T-helper 2 cell treated with Interferon-gamma antibody and Interleukin-4, amounts not matched to agents 100 ng/mL and 5 ng/mL, for 36 hours (primary cell): ENCODE measurements at places on chromosomes 16 and 17. TPM values are rescaled to one million over a fixed set of nuclear protein-coding genes. Genes with fewer than 3 reads are reported as not detected.

The MEOX1 gene
- total RNA-seq, result 9.0 and 9.3 TPM in 2 replicates

The C17orf107 gene
- total RNA-seq, result 0.20 and 0.27 TPM in 2 replicates

The HOXB5 gene
- 0.07 TPM in 1 of 2 replicates, not detected in the other for total RNA-seq

The GLIS2 gene
- total RNA-seq, result 0.64 and 0.77 TPM in 2 replicates

The RPGRIP1L gene
- 6.0 and 7.2 TPM in 2 replicates for total RNA-seq

The PPM1E gene
- total RNA-seq, result 0.02 and 0.05 TPM in 2 replicates

The TRAPPC1 gene
- total RNA-seq, result 216 and 217 TPM in 2 replicates

The PRPSAP1 gene
- 53.3 and 59.5 TPM in 2 replicates for total RNA-seq

The HBA2 gene
- not detected in 2 replicates for total RNA-seq

The ZFPM1 gene
- 10.8 and 11.5 TPM in 2 replicates for total RNA-seq

The SRL gene
- not detected in 2 replicates for total RNA-seq

The RAB37 gene
- 91.3 and 93.8 TPM in 2 replicates for total RNA-seq

The NXN gene
- total RNA-seq, result 0.52 and 1.0 TPM in 2 replicates

The KLHL10 gene
- total RNA-seq, result 0.07 and 0.09 TPM in 2 replicates

The CHST4 gene
- total RNA-seq, result not detected in 2 replicates

The ATMIN gene
- total RNA-seq, result 26.7 and 28.4 TPM in 2 replicates

The ASIC2 gene
- not detected in 2 replicates for total RNA-seq

The ADAP2 gene
- total RNA-seq, result 0.91 and 1.3 TPM in 2 replicates

The TBC1D28 gene
- total RNA-seq, result not detected in 2 replicates

The FLOT2 gene
- 207 and 212 TPM in 2 replicates for total RNA-seq

The HS3ST3A1 gene
- total RNA-seq, result 4.5 and 6.3 TPM in 2 replicates

The CES5A gene
- total RNA-seq, result not detected in 2 replicates

The DHRS7C gene
- not detected in 2 replicates for total RNA-seq

The EPN3 gene
- not detected in 2 replicates for total RNA-seq

The CHD9NB gene
- total RNA-seq, result 0.25 and 0.68 TPM in 2 replicates

The GUCY2D gene
- 0.05 TPM in 1 of 2 replicates, not detected in the other for total RNA-seq

The NAGS gene
- 0.20 and 0.41 TPM in 2 replicates for total RNA-seq

The CRISPLD2 gene
- 0.50 and 0.57 TPM in 2 replicates for total RNA-seq

The HSF4 gene
- 39.3 and 43.9 TPM in 2 replicates for total RNA-seq

The MYH1 gene
- not detected in 2 replicates for total RNA-seq

The TM4SF5 gene
- not detected in 2 replicates for total RNA-seq

The NEURL4 gene
- total RNA-seq, result 38.5 and 44.1 TPM in 2 replicates

The GPR142 gene
- total RNA-seq, result not detected in 2 replicates

The PHOSPHO1 gene
- not detected in 2 replicates for total RNA-seq

The KAT2A gene
- total RNA-seq, result 45.4 and 45.5 TPM in 2 replicates

The CDH1 gene
- total RNA-seq, result 0.36 and 0.73 TPM in 2 replicates

The CDH8 gene
- total RNA-seq, result 0.43 TPM in 1 of 2 replicates, not detected in the other
